ENCODE measurements at places on chromosomes 2 and 18.
A peak's percentile ranks its signal among the peaks of the same experiment; 100 is the strongest.

GRCh38 chr2:204407204-204408014 lies 137.9 kb upstream of the PARD3B start:
- no peak for DNase-seq

GRCh38 chr2:172226244-172227061 lies 123.8 kb upstream of the DLX2 start:
- no peak for DNase-seq

DNA sequence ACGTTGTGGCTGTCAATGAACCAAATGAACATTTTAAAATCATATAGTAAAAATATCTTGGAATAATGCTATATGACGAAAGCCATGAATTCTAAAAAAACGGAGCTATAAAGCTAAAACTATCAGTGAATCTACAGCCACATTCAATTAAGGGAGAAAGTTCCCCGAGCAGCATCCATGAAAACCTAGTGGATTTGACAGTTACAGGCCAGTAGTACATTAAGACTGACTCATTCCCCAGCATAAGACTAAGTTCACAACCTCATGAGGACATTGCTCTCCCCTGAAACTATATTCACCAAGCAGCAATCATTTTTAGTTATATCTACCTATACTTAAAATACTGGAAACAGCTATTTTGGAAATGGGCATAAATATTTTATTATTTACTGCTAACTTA lies 36.6 kb downstream of the KIDINS220 start:
- DNase-seq, result no peak

- DNase-seq, result no peak
Measured at GRCh38 chr18:9441061-9441460, 34.3 kb upstream of the RALBP1 start.

DNA sequence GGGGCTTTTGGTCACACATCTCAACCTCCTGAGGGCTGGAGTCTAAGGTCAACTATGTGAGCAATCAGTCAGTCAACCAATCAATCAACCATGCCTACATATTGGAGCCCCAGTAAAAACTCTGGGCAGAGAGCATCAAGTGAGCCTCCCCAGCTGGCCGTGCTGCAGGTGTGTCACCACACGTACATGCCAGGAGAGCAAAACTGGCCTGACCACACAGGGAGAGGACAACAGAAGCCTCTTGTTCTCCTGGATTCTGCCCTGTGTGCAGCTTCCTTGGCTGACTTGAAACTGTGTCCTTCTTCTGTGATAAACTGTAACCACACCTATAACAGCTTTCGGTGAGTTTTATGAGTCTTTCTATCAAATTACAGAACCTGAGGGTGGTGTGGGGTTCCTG lies 25.9 kb downstream of the GPR35 start:
- DNase-seq, result no peak

- no peak for DNase-seq
Measured at GRCh38 chr2:10759151-10759714, 37.8 kb downstream of the ATP6V1C2 start.

- DNase-seq, result no peak
Measured at GRCh38 chr2:163649080-163649479, 86.7 kb downstream of the FIGN start.

GRCh38 chr18:35190948-35191697 lies 49.7 kb upstream of the ZNF397 start:
- no peak for DNase-seq

GRCh38 chr2:74379851-74380789 lies at the start of gene DCTN1:
Gene DCTN1 (minus strand): TSS chr2:74380311. CDS start chr2:74380037, 274 bp downstream.
- no peak for DNase-seq

DNA sequence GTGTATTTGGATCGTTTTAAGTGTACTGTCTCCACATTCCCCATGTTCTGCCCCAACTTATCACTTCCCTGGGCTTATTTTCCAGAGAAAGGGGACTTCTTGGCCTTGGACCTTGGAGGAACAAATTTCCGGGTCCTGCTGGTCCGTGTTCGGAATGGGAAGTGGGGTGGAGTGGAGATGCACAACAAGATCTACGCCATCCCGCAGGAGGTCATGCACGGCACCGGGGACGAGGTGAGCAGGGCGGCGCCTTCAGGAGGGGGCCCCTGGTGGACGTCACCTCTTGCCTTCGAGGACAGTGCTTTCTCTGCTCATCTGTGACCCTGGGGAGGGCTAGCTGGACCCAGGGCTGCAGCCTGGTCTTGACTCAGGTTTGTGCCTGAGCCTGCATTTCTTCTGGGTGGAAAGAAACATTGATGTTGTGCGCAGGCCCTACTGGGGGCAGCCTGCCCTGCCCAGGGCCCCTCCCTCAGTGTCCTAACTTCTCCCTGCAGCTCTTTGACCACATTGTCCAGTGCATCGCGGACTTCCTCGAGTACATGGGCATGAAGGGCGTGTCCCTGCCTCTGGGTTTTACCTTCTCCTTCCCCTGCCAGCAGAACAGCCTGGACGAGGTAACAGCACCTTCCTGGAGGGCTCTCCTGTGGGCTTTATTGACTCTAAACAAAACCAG lies 47.8 kb downstream of the HK2 start:
- DNase-seq, result no peak

- DNase-seq, result no peak
Measured at GRCh38 chr18:40088130-40088529, 1866.9 kb upstream of the PIK3C3 start.

GRCh38 chr2:194289712-194290346 lies 1367.2 kb upstream of the SLC39A10 start:
- no peak for DNase-seq

GRCh38 chr18:51399491-51400122 lies 202.1 kb upstream of the MEX3C start:
- no peak for DNase-seq

DNA sequence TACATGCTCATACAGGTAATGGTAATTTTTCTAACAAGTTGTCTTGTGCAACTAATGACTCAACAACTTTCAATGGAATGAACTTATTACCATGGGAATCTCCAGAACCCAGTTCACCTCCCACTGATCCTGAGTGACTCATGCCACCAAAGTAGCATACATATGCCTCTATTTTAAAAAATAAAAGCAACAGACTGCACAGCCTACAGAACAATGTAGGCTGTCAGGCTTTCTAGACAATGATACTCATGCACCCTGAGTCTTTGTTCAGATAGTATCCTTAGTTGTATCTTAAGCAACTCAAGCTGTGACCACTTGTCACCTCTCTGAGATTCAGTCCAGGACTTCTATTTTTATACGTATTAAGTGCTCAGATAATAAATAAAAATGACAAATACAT lies 531.0 kb upstream of the SETBP1 start:
- DNase-seq, result no peak

- no peak for DNase-seq
Measured at GRCh38 chr2:229408356-229408755, 137.3 kb upstream of the PID1 start.

DNA sequence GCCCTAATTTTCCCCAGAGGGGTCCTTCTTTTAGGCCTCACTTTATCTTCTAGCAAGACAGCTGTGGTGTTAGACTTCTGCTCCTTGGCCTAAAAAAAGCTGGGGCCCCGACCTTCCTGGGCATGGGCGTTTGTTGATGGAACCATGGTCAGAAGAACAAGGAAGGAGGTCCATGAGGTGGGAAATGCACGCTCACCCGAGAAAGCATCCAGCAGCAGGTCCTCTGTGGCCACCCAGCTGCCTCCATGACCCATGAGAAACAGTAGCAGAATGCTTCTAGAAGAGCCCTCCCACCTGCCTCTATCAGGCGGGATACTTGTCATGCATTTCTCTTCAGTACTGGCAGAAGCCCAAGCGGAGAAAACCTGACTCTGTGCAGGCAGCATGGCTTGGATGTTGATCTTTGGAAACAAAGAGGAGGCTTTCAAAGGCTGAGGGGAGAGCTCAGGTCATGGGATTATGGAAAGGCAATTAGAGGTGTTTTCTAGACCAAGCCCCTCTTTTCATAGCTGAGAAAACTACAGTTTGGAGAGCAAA lies 249.1 kb downstream of the FAM210A start:
- DNase-seq, result no peak

DNA sequence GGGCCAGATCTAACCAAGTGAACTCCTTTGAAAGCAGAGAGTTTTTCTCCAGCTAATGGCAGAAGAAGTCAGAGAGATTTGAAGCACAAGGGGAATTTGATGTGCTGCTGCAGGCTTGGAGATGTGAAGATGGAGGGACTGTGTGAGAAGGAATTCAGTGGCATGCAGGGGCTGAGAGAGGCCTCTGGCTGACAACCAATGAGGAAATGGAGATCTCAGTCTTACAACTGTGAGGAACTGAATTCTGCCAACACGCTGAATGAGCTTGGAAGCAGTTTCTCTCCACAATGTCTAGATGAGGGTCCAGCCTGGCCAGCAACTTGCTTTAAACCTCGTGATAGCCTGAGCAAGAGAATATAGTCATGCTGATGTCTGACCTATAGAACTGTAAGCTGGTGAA lies 224.1 kb upstream of the DPP10 start:
- no peak for DNase-seq

DNA sequence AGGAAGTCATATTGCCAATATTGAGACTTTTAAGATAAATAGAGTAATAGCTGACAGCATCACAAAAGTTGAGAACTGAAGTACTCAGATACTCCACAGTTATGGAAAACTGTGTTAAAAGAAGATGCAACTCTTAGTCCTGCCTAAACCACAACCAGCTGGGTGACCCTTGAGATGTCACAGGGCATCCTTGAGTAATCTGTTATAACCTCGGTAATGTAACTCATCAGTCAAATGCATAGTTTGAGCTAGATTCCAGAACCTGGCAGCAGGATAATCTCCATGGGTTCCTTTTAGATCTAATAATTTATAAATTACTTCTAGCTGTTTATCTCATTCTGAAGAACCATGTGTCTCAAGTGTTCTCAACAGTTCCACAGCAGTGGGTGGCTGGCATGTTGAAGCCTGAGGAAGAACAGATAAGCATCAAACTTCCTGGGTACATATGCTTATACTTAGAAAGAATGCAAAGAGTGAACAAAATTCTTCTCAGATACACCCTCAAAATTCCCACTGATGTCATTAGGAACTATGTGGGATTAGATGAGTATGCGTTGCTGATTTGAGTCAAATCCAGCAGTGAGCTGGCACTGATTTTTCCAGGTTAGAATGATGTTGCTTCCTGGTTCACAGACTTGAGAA lies 304.1 kb upstream of the ERBB4 start:
- DNase-seq, result no peak

- DNase-seq, result no peak
Measured at GRCh38 chr2:196601430-196602306, 37.8 kb upstream of the CCDC150 start.

- DNase-seq, result no peak
Measured at GRCh38 chr2:100783987-100784386, 36.0 kb upstream of the NPAS2 start.

- DNase-seq, result peak; percentile 29
Measured at GRCh38 chr2:85811180-85812093, 57.6 kb downstream of the ATOH8 start.

DNA sequence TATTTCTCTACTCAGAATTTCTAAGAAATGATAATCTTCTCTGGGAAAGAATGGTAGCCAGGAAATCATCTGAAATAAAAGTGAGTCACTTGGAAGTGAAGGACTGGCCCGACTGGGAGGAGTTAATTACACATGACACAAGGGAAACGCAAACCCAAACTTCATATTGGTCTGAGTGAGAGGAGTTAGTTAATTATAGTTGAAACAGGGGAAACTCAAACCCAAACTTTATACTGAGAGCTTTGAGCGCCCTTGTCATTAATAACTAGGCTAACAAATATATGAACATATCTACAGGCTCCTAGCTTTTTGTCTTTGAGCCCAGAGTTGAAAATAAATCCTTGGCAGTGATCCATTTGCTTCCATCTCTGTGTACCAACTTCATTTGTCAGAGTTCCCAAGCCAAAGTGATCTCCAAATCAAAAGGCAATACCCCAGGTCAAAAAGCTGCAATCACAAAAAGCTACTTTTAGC lies 187.8 kb upstream of the COL3A1 start:
- DNase-seq, result no peak

DNA sequence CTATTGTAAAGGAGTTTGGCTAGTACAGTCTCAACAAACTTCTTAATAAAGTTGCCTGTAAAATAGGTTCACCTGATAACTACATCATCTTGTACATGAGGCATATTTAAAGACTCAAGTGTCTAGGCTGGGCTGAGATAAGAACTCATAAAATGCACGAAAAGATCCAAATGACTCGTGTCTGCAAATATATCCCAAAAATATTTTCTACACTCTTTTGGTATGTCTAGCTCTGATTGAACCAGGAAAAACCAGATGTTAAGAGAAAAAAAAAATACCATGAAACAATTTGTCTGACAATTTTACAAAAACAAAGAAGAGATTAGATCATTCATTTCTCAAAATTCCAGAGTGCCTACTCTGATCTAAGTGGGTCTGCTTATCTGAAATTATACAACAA lies 166.9 kb upstream of the OSR1 start:
- no peak for DNase-seq

DNA sequence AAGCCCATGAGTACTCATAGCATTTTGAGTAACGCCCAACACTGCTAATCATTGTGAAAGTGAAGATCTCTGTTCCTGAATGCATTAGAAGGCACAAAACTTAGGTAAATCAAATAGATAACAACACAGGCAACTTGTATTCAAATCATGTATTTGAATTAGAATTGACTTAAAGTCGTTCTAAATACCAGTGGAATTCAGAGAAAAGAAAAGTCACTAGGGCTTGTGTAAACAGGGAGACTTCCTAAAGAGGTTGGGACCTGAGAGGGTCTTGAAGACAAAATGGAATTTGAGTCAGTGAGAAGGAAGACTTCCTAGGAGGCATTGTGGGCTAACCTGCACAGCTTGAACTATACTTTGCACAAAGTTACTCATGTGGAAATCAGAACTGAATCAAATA lies 127.2 kb downstream of the CTNNA2 start:
- DNase-seq, result no peak

DNA sequence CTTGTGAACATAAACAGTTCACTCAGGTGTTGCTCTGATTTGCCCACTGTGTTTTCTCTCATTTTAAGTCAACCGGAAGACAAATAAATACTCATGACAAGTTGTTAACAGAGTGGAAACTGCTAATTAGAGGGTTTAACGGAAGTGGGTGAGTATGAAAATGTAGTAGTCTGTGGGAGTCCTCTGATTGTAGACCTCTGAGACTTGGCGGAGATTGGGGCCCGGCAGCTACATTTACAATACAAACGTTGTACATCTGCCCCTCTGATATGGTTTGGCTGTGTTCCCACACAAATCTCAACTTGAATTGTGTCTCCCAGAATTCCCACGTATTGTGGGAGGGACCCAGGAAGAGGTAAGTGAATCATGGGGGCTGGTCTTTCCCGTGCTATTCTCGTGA lies 107.3 kb upstream of the FAM98A start:
- no peak for DNase-seq

DNA sequence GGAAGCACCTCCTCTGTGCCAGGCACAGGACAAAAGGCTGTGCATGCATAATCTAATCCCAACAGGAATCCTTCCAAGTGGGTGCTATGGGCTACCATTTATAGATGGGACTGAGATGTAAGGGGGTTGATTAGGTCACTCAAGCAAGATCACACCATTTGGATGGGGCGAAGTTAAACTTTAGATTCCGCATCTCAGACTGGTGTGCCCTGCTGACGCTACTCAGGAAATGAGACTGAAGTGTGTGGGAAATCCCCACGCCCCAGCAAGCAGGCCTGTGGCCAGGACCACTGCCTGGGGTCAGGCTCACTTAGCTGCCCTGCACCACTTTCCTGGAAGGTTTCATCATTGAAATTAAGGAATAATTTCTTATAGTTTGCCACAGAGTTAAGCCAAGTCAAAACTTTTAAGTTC lies 70.5 kb upstream of the PPP1CB start:
- DNase-seq, result no peak

GRCh38 chr2:241072553-241073165 lies 29.4 kb downstream of the MTERF4 start:
- DNase-seq, result no peak
